Stomach (tissue), 19 donors: ENCODE measurements at places on chromosomes 11 and 22. TPM values are rescaled to one million over a fixed set of nuclear protein-coding genes. Genes with fewer than 3 reads are reported as not detected.

MMP13 gene
- total RNA-seq = not detected

DNA sequence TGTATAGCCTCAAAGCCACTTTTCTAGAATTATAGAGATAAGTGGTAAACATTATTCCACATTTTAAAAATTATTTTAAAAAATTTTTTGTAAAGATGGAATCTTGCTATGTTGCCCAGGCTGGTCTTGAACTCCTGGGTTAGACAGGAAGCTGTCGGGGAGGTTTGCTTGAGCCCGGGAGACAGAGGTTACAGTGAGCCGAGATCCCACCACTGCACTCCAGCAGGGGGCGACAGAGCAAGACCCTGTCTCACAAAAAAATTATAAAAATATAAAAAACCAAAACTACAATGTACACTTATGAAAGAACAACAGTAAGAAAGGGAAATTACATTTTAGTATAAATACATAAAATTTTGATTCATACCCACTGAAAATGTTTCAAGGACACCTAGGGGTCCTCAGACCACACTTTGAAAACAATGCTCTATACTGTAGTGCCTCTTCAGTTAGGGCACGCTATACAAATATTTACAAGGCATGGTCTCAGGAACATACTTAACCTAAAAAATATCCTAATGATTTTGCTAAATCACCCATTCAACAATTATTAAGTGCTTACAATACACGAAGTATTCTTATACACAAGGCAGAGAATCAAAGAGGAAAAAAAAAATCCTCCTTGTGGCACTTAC is 111.2 kb downstream of the MRTFA start:
- DNase-seq = peak; percentile 74
- peak overlapping the region; percentile 20 for H3K27ac ChIP-seq
- no peaks in the 10 kb centered on the region for H3K27me3 ChIP-seq
- H3K4me1 ChIP-seq = peaks cover 13% of the 10 kb centered on the region
- H3K36me3 ChIP-seq = no peaks in the 10 kb centered on the region
- no peak overlapping the region for H3K4me3 ChIP-seq

GRCh38 chr11:3807909-3808860 is at the start of gene PGAP2:
Gene PGAP2, plus strand, starts transcription at chr11:3808560. Its CDS starts 2,700 bp downstream, at chr11:3811260.
- DNase-seq = peak; percentile 88
- H3K27ac ChIP-seq = peak within 1 kb of the TSS; percentile 80
- no peaks in the 10 kb centered on the region for H3K27me3 ChIP-seq

- no peak for DNase-seq
- H3K27me3 ChIP-seq = no peaks in the 10 kb centered on the region
- no peak overlapping the region for H3K27ac ChIP-seq
- H3K4me1 ChIP-seq = no peaks in the 10 kb centered on the region
- no peaks in the 10 kb centered on the region for H3K36me3 ChIP-seq
- no peak overlapping the region for H3K4me3 ChIP-seq
These were observed 276.5 kb downstream of the LUZP2 start for GRCh38 chr11:24773322-24773721.

- no peak overlapping the region for H3K4me3 ChIP-seq
- H3K27ac ChIP-seq = peak overlapping the region; percentile 60
- no peaks in the 10 kb centered on the region for H3K27me3 ChIP-seq
- peaks cover 57% of the 10 kb centered on the region for H3K36me3 ChIP-seq
- no peaks in the 10 kb centered on the region for H3K4me1 ChIP-seq
These were observed 7.4 kb downstream of the BATF2 start for GRCh38 chr11:64989416-64989815.

GRCh38 chr11:101872171-101872882 is 42.5 kb upstream of the CEP126 start:
- H3K27ac ChIP-seq = no peak overlapping the region
- H3K4me3 ChIP-seq = no peak overlapping the region
- no peak for DNase-seq
- H3K4me1 ChIP-seq = no peaks in the 10 kb centered on the region
- H3K36me3 ChIP-seq = no peaks in the 10 kb centered on the region
- H3K27me3 ChIP-seq = no peaks in the 10 kb centered on the region
